ENCODE measurements at places on chromosomes 6 and 20.
A peak's percentile ranks its signal among the peaks of the same experiment; 100 is the strongest.

DNA sequence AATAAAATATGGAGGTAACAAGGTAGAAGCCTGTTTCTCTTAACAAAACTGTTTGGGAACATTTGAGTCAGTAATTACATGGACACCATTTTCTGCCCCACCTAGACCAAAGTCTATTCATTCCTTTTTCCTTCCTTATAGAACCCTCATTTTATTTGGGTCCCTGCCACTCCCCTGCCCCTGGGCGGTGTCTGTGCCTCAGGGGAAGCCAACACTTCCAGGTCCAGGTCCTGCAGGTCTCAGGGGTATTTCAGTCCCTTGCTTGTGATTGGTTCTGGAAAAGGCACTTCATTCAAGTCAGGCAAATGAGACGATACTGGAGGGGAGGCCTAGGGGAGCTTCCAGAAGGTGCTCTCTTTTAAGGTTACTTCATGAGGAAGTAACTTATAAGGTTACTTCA lies 42.3 kb downstream of the SLC35D3 start:
- DNase-seq = no peak

GRCh38 chr6:147615659-147616456 lies 107.4 kb downstream of the SAMD5 start:
- no peak for DNase-seq

- DNase-seq = no peak
Measured at GRCh38 chr6:106063448-106063850, 22.7 kb upstream of the PRDM1 start.

DNA sequence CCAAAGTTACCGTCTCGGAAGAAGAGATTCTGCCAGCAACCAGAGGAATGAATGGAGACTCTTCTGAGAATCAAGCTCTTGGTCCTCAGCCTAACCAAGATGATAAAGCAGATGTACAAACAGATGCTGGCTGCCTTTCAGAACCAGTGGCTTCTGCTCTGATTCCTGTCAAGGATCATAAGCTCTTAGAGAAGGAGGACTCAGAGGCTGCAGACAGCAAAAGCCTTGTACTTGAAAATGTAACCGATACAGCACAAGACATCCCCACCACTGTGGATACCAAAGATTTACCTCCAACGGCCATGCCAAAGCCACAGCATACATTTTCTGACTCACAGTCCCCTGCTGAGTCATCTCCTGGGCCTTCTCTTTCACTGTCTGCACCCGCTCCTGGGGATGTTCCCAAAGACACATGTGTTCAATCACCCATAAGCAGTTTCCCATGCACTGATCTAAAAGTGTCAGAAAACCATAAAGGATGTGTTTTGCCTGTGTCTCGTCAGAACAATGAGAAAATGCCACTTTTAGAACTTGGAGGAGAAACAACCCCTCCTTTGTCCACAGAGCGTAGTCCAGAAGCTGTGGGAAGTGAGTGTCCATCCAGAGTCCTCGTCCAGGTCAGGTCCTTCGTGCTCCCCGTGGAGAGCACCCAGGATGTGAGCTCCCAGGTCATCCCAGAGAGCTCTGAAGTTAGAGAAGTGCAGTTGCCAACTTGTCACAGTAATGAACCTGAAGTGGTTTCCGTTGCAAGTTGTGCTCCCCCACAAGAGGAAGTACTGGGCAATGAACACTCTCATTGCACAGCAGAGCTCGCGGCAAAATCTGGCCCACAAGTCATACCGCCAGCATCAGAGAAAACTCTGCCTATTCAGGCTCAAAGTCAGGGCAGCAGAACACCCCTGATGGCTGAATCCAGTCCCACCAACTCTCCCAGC lies 109.6 kb downstream of the RTN4IP1 start:
- peak; percentile 76 for DNase-seq

- no peak for DNase-seq
Measured at GRCh38 chr20:3208786-3209256, 477 bp upstream of the ITPA start.

- no peak for DNase-seq
Measured at GRCh38 chr6:150900049-150900448, 34.5 kb downstream of the MTHFD1L start.

DNA sequence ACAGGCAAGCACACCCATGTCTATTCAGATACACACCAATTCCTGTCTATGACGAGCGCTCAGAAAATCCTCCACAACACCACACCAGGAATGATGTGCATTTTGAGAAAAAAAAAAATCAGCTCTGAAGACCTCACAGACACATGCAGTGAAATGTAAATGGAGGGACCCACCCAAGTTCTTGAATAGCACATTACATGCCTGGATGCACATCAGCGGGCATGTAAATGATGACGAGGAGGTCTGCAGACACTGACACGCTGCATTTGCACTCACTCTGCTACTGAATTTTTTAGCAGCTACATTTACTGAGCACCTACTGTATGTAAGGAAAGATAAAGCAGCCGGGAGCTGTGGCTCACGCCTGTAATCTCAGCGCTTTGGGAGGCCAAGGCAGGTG lies 14.7 kb downstream of the NRSN2 start:
- DNase-seq = no peak
